ENCODE measurements at places on chromosomes 7 and 10.

GRCh38 chr7:2612445-2613097 lies 19.2 kb upstream of the TTYH3 start:
- no peak for DNase-seq
- no peaks in the 10 kb centered on the region for H3K36me3 ChIP-seq
- no peak overlapping the region for H3K4me3 ChIP-seq
- peaks cover 17% of the 10 kb centered on the region for H3K4me1 ChIP-seq
- H3K27ac ChIP-seq = no peak overlapping the region

DNA sequence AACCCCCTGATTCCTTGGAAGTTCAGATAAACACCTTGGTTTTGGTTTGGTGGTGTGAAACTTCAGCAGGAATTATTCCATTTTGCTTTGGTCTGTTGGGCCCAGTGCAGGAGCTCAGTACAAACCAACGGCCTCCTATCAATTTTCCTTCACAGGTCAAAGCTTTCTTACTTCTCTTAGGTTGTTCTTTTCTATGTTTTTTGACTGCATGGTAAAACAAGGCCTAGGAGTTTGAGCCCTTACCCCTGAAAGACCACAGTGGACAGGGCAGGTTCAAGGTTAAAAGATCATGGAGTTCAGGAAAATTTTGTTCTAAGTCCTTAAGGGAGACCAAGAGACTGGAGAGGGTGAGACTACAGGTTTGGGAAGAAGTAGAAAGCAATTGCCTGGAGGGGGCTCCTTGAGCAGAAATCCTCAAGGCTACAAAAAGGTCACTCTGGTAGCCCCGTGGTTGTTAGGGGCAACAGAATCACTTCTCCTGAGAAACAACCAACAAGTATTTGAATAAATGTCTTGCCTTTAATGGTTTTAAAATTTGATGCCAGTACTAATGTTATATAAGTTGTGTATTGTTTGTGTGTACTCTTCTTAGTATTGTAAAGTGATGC lies 40.9 kb upstream of the FHIP2A start:
- no peak for DNase-seq
- no peaks in the 10 kb centered on the region for H3K27me3 ChIP-seq
- H3K27ac ChIP-seq = no peak overlapping the region
- no peak overlapping the region for H3K4me3 ChIP-seq

DNA sequence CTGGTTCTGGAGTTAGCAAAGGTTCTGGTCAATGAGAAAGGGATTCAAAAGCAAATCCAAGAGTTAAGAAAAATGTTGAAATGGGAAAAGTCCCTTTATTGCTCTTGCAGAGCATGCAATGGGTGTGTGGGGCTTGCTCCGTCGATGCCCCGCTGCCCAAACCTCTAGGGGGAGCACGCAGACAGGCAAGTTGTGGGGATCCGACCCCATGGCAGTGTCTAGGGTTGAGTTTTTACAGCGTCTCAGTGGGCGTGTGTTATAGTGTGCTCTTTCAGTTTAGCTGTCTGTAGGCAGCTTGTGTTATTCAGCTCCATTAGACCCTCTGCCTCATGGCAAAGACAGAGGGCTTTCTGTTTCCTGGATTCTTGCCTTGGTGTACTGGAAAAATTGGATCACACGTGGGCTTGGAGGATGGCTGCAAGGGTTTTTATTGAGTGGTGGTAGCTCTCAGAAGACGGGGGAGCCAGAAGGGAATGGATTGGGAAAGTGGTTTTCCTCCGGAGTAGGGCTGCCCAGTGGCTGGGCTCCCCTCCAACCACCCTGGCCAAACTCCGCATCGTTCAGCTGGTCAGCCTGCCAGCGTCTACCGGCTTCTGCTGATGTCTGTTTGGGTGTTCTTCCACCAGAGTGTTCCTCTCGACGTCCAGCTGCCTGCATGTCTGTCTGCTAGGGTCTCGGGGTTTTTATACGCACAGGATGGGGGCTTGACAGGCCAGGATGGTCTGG lies 102.3 kb upstream of the PLXDC2 start:
- no peak overlapping the region for H3K4me3 ChIP-seq
- peaks cover 4% of the 10 kb centered on the region for H3K27me3 ChIP-seq
- DNase-seq = no peak
- peaks cover 9% of the 10 kb centered on the region for H3K36me3 ChIP-seq

- no peak overlapping the region for H3K27ac ChIP-seq
- H3K36me3 ChIP-seq = no peaks in the 10 kb centered on the region
- H3K4me3 ChIP-seq = no peak overlapping the region
- DNase-seq = no peak
- no peaks in the 10 kb centered on the region for H3K27me3 ChIP-seq
Observed at GRCh38 chr10:66555061-66555460, 370.8 kb upstream of the LRRTM3 start.

- no peak overlapping the region for H3K4me3 ChIP-seq
- H3K27ac ChIP-seq = no peak overlapping the region
- DNase-seq = no peak
- H3K27me3 ChIP-seq = peaks cover 6% of the 10 kb centered on the region
Observed at GRCh38 chr7:17722798-17723197, 217.5 kb downstream of the SNX13 start.

DNA sequence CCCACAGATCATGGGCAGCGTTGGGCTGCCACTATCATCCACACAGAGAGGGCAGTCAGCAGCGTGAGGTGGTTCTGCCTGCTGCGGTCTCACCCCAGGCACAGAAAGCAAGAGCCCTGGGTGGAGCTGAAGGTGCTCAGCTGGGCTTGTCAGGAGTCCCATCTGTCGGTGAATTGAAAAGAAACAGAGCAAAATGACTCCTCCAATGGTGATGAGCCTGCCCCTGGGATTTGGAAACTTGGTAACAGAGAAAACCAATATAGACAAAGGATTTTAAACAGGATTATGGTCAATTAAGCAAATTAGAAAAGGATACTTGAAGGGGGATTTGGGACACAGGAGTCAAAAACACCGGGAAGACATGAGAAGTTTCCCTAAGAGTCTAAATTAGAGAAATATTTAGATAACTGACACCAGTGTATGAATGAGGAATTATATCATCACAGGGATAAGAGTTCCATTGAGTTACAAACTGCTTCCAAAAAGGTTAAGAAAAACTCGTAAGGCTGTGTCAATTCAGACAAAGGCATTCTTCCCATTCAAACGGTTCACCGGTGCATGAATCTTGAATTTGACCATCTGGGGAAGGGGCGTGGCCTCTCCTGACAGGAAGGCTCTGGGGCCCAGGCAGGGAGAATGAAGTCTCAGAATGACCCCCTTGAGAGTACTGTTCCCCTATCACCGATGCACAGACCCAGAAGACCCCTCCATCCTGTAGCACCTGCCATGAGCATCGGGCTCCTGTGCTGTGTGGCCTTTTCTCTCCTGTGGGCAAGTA lies 70.0 kb upstream of the PRSS58 start:
- H3K27ac ChIP-seq = no peak overlapping the region
- H3K4me1 ChIP-seq = no peaks in the 10 kb centered on the region
- no peaks in the 10 kb centered on the region for H3K36me3 ChIP-seq
- no peak for DNase-seq

- no peak for DNase-seq
- no peak overlapping the region for H3K4me3 ChIP-seq
- H3K4me1 ChIP-seq = peaks cover 79% of the 10 kb centered on the region
- no peak overlapping the region for H3K27ac ChIP-seq
Observed at GRCh38 chr10:6537770-6538169, 42.3 kb downstream of the PRKCQ start.

DNA sequence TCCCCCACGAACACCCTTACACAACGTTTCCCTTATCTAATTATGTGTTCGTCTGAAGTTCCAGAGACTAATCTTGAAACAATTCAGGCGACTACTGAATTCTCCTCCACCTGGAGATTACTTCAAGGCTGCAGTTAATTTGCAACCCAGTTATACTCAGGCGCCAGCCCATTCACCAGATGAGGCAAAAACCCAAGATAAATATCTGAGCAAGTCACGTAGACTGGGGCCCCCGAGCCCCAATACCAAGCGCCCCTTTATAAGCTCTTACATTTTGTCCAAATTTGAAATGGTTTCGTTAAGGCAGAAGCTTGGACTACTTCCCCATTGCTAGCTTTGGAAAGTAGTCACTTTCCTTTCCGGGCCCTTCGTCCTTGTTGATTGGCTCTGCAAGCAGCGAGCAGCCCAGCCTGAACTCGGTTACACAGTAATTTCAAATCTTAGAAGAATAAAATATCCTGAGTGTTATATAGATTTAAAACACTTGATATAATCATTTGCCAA lies 1.2 kb downstream of the TPK1 start:
- H3K4me3 ChIP-seq = peak overlapping the region; percentile 89
- DNase-seq = no peak
- H3K36me3 ChIP-seq = peaks cover 9% of the 10 kb centered on the region

All from immature natural killer cell (primary cell).